ENCODE measurements at places on chromosomes 3 and 15. TPM values are rescaled to one million over a fixed set of nuclear protein-coding genes. Genes with fewer than 3 reads are reported as not detected.

DNA sequence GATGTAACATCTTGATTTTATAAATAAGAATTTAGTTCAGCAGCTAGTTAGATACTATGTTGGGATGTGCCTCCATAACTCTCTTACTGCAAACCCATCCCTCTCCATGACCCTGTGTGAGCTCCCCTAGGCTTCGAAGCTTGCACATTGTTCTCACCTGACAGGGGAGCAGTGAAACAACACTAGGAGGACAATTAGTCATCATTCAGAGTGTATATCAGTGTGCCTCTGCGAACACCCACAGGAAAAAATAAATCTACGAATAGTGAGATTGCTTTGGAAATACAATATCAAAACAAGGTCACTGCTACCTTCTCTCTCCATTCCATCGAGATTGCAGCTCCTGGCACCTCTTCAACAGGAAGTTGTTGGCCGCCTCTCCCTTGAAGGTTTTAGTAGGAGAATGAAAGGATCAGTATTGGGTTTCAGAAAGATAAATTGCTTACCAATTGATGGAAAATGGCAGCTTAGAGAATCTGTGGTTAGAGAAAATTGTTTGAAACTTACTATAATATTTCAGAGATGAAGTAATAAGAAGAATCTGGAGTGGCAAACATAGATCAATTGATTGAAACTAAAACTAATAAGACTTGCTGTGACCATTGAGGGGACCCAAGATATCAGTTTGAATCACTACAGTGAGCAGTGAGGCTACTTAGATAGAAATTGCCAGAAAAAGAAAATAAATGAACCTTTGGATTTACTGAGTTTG is 103.2 kb downstream of the CHL1 start:
- H3K36me3 ChIP-seq, result no peaks in the 10 kb centered on the region
- DNase-seq, result no peak
- H3K27me3 ChIP-seq, result no peaks in the 10 kb centered on the region
- H3K4me1 ChIP-seq, result no peaks in the 10 kb centered on the region

DNA sequence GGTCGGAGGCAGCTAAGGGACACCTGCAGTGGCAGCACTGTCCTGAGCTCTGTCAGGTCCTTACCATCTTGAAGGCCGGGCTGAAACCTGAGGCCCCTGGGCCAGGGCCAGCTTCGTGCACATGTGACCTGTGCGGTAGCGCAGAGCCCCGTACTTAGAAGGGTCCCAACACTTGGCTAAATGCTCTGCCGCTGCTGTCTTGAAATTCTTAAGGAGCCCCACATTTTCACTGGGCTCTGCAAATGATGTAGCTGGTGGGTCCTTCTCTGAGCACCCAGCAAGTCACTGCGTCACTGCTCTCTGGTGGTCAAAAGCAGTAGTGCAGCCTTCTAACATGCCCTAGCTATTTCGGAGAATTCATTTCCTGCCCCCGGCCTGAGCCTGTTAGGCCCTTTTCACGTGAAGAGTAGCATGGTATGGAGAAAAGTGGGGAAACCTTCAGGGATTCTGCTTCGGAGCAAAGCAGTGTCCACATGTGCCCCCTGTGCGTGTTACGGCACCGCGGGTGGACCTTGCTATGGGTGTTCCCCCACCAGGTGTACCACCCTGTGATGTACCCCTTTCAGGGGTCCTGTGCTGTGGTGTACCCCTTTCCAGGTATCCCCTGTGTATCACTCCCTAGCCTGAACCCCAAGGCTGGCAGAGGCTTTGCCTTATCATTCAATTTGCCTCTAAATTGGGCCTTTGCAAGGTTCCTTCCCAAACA is 79.7 kb downstream of the TMEM266 start:
- DNase-seq, result peak; percentile 86
- H3K4me1 ChIP-seq, result no peaks in the 10 kb centered on the region
- H3K27me3 ChIP-seq, result peaks cover 5% of the 10 kb centered on the region
- H3K27ac ChIP-seq, result no peak overlapping the region
- no peak overlapping the region for H3K4me3 ChIP-seq
- peaks cover 6% of the 10 kb centered on the region for H3K36me3 ChIP-seq

DNA sequence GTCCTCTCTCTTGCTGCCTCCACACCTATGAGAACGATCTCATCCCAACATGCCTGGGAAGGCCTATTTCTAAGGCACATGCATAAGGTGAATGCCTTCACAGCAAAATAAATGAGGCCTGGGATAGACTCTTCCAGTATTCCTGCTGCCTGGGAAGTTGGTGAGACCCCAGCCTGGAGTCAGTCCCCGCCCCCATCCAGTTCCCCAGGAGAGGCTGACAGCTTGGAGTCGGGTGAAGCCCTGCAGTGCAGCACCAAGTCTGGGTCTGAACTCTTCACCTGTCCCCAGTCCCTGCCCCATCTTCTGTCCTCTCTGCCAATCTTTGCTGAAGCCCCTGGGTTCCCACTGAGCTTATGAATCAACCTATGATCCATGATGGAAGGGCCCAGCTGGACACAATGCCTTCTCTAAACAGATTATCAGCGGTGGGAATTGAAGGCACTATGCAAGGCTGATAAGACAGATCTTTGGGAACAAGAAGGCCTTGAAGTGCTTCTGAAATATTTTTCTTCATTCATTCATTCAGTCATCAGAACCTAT is 10.2 kb upstream of the APBA2 start:
- peak overlapping the region; percentile 48 for H3K27ac ChIP-seq
- H3K4me3 ChIP-seq, result no peak overlapping the region
- H3K27me3 ChIP-seq, result peaks cover 6% of the 10 kb centered on the region
- H3K4me1 ChIP-seq, result peaks cover 10% of the 10 kb centered on the region

The MRPS22 gene
- 28.7 TPM for total RNA-seq

DNA sequence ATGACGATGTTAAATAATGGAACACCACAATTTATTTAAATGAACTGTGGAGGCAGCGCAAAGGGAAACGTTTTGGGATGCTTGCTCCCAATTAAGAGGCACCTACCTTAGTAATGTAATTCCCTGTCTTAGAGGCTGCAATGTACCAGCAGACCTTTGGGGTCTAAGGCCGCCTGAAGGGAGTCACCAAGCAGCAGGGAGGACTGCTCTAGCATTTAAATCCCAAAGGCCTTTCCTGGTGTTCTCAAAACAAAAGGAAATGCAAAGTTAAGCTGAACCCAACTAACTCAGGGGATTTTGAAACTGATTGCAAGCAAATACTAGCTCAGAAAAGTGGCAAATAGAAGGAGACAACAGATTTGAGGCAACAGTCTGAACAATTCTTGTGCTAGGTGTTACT is 510.8 kb downstream of the GABRG3 start:
- DNase-seq, result no peak
- H3K4me3 ChIP-seq, result no peak overlapping the region
- no peaks in the 10 kb centered on the region for H3K36me3 ChIP-seq
- H3K27me3 ChIP-seq, result peaks cover 2% of the 10 kb centered on the region

DNA sequence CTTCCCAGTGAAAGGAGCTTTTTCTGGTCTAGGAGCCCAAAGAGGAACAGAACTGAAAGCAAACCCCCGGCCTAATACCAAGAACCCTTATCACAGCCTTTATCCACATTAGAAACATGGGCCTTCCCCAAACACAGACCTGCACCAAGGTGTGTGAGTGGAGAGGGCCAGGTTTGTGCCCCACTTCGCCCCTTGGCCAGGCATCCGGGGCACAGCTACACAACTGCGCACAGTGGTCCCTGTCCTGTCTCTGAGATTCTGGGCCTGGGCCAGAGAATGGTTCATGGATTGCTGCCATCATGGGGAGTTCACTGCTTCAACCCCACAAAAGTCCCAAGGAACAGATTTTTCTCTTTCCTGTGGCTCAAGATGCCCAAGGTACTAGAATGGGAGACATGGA is 125.5 kb upstream of the ABHD17C start:
- no peak overlapping the region for H3K27ac ChIP-seq
- H3K4me3 ChIP-seq, result no peak overlapping the region
- peaks cover 6% of the 10 kb centered on the region for H3K36me3 ChIP-seq
- peaks cover 4% of the 10 kb centered on the region for H3K27me3 ChIP-seq
- DNase-seq, result no peak
- H3K4me1 ChIP-seq, result peaks cover 18% of the 10 kb centered on the region

- DNase-seq, result no peak
- no peaks in the 10 kb centered on the region for H3K4me1 ChIP-seq
- no peak overlapping the region for H3K4me3 ChIP-seq
- no peaks in the 10 kb centered on the region for H3K36me3 ChIP-seq
- H3K27me3 ChIP-seq, result peaks cover 4% of the 10 kb centered on the region
- H3K27ac ChIP-seq, result no peak overlapping the region
Observed at GRCh38 chr15:56835718-56836171, 82.7 kb upstream of the TCF12 start.

The MOBP gene
- not detected for total RNA-seq

GRCh38 chr3:112175037-112175436 is 42.0 kb upstream of the GCSAM start:
- no peaks in the 10 kb centered on the region for H3K4me1 ChIP-seq
- no peak for DNase-seq
- no peak overlapping the region for H3K4me3 ChIP-seq
- H3K36me3 ChIP-seq, result no peaks in the 10 kb centered on the region

GRCh38 chr3:54882129-54882833 is 45.6 kb downstream of the LRTM1 start:
- H3K27ac ChIP-seq, result no peak overlapping the region
- no peaks in the 10 kb centered on the region for H3K27me3 ChIP-seq
- no peak overlapping the region for H3K4me3 ChIP-seq
- no peaks in the 10 kb centered on the region for H3K36me3 ChIP-seq
